ENCODE measurements at places on chromosomes 2 and 18.

GRCh38 chr2:234269769-234270204 lies 219.3 kb downstream of the SPP2 start:
- no peak for DNase-seq

DNA sequence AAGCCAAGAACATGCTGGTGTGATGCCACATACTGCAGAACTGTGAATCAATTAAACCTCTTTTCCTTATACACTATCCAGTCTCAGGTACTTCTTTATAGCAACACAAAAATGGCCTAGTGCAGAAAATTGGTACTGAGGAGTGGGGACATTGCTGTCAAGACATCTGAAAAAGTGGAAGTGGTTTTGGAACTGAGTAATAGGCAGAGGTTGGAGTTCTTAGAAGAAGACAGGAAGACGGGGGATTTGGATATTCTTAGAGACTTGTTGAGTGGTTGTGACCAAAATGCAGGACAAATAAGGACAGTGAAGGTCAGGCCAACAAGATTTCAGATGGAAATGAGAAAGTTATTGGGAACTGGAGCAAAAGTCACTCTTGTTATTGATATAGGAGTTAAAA lies 31.3 kb upstream of the CDH2 start:
- no peak for DNase-seq

GRCh38 chr2:35410431-35411061 lies 945.0 kb upstream of the CRIM1 start:
- no peak for DNase-seq

DNA sequence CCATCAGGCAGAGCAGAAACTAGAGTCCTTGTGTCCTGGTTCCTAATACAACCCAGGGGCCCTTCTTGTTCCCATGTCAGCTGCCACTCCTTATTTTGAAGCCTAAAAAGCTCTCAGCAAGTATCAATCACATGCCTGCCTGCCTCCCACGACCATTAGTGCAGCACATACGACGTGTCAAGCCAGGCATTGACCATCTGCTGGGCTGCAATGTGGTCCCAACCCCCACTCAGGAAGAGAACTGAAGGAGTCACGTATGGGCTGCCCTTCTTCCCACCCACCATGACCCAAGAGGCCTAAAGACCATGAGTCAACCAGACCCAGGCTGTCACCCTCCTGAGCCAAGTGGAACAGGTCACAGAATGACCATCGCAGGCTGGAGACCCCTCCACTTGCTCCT lies 98.8 kb downstream of the KLHL29 start:
- DNase-seq: no peak

DNA sequence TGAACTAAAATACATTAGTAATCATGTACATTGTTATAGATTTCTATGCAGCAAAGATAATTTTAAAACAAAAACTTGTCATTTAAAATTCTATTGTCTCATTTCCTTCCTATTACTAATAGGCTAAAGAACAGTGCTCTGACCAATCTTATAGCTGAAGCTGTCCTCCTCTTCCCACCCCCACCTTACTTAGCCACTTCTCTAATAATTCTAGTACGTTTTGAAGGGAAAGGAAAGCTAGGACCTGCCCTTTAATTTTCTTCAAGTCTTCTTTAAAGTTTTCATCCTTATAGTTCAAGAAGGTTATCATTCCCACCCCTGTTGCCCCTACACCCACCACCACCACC lies 121.6 kb downstream of the RBMS1 start:
- no peak for DNase-seq

GRCh38 chr2:223214394-223215253 lies 162.6 kb downstream of the KCNE4 start:
- DNase-seq: no peak

DNA sequence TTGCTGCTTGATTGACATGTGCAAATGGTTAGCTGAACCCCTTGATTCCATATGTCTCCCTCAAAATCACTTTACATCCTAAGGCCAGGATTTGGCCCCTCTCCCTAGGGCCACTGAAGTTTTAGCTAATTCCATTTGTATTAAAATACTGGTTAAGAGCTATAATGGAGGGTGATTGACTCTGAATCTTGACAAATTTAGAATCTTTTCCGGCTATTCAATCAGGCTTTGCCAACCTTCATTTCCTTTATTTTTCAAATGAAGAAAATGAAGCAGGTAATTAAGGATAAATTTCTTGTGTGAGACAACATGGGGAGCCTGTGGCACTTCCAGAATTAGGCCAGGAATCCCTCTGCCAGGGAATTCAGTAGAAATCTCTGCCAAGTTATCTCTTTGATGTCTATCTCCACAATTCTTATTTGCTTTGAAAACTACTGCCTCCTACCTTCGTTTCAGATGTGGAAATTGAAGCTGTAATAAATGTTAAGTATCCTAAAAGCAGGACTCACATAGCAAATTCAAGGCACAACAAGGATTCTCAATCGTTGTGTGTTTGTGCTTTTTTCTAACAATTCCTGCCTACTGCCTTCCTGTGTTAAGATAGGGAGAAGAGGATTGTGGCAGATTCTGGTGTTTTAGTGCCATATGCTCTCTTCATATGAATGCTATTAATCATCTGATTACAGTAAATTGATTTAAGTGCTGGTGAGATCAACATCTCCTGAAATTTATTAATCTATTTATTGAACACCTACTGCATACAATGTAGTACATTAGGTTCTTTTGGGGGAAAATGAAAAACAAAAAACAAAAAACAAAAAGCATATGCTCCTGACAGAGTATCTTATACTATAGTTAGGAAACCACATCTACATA lies 47.8 kb upstream of the MAP4K3 start:
- no peak for DNase-seq

DNA sequence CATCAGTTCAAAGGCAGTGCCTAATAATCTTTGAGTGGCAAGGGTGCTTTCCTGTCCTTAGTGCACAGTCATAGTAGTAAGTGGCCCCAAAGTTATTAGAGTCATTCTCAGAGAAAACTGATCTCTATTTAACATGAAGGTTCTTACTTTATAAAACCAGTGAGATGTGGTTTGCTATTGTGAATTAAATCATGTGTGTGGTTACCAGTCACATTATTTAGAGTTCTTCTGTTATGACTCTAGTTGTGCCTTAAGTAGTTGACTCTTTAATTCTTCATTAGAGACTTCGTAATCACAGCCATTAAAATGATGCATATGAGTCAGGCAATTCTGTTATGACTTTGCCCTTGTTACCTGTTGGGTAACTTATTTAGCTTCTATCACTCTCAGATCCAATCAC lies 1392.9 kb upstream of the ACVR2A start:
- DNase-seq: no peak

GRCh38 chr18:12745095-12745795 lies 42.4 kb downstream of the PSMG2 start:
- no peak for DNase-seq

DNA sequence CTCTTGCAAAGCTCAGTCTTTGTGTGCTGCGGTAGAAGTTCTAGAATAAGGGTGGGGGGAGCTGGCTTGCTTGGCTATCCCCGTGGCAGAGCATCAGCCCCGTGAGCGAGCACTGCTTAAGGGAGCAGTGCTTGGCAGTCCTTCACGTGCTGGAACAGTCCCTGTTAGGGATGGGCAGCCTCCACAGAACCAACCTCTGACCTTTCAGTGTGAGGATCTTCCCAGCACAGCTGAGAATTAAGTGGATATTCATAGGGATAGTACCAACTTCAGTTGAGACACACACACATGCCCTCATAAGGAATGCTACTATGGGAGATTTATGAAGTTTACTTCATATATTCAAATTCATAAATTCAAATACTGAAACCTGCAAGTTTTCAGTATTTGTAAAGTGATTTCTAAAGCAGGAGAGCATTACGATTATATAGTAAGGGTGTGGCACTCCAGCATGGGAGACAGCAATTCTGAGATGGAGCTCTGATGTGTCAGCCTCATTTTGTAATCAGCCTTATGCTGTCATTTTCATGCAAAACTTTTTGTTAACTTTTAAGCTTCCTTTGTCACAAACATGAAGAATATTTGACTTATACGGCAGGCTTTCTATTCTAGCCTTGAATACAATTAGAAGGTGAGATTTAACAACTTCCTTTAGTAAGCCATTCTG lies 39.5 kb downstream of the ATP9B start:
- no peak for DNase-seq

- DNase-seq: no peak
These were observed 88.8 kb upstream of the RAB27B start for GRCh38 chr18:54739476-54739875.

DNA sequence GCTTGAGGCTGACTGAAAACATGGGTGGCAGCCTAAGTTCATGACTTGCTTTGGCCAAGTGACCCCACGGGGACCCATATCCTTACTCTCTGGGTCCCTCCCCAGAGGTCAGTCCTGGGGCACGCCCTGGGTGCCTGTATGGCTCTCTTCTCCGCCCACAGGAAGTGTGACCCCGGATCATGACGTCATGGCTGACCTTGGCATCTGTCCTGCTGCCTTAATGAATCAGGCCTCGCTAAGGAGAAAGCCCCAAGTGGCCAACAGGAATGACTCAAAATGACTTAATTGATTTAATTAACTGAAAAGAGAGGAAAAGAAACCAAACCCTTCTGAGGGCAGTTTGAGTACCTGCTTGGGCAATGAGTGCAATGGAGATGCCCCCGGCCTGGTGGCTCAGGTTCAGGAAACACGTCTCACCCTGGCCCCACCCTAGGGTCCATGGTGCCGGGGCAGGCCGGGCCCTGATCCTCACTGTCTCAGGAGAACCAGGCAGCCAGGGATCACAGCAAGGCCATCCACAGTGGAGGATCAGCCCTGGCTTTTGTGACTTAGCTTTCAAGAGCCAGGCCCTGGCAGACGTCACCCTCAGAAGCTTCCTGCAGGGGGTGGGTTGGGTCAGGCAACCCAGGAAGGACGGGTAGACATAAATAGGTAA lies 112.0 kb downstream of the CYP26B1 start:
- no peak for DNase-seq

DNA sequence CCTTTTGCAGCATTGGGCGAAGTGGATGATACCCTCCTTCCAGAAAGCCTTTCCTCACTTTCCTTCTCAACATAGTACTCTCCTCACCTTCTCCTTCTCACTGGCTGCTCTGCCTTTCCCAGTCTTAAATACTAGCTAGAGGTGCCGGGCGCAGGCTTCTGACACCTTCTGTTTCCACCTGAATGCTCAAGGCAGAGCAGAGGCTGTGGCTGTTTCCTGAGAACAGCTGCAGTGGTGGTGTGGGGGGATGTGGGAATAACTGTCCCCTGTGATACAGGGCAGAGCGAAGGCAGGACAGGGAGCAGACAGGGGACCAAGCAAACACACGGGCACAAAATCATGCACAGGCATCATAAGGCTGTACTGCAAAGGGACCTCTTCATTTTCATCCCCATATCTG lies 303.1 kb downstream of the SS18 start:
- no peak for DNase-seq

Data from activated T-cell treated with anti-CD3 and anti-CD28 coated beads, Interleukin-2, amount 50 U/mL, for 4 hours (primary cell).